ENCODE measurements at places on chromosomes 1 and 21.

DNA sequence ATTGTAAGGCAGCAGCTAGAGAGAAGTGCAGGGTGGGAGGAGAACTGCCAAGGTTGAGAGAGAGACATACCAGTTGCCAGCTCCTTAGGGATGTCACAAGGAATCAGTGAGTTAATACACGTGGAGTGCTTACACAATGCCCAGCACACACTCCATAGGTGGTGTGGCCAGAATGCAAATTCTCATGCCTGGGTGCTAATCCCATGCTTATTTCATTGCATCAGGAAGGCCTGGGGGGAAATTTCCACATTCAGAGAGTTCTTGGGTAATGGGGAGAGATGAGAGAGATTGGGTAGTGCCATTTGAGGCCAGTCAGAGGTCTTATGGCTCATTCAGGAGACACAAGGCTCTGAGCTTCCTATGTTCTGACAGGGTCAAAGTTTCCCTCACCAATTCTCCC is 38.7 kb downstream of the GJA5 start:
- DNase-seq: no peak

DNA sequence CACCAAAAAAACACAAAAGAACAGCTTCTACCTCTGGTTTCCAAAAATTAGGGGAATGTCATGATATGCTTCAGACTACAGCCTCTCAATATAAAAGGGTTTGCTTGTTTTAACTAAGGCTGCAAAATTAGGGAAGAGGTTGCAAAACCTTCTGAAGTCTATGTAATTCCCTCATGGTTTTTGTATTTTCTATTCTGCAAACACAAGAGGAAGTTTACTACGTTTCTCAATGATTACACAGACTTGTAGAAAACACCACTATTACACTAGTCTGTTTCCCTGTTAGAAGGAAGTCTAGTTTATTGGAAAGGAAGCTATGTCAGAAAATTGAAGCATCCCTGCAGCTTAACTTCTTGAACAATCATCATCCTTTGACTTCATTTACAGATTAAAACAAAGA is 229.7 kb upstream of the FMN2 start:
- DNase-seq: no peak

- no peak for DNase-seq
Observed at GRCh38 chr1:182430263-182431068, 19.5 kb upstream of the RGSL1 start.

DNA sequence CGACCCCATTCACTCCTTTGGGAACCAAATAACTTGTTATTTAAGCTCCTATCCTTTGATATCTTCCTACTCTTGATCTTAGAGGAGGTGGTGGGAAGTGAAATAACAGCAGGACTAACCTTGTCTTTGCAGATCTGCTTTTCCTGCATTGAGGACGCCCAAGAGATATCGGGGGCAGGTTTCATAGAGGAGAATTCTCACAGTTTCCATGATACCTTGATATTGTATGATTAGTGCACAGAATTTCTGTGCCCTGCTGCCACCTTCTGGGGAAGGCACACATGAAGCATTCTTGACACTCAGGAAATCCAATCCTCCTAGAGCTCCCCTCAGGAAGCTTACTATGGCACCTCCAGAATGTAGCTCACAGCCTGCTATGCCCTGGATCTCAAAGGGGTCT is 1.6 kb downstream of the CD1B start:
- no peak for DNase-seq

DNA sequence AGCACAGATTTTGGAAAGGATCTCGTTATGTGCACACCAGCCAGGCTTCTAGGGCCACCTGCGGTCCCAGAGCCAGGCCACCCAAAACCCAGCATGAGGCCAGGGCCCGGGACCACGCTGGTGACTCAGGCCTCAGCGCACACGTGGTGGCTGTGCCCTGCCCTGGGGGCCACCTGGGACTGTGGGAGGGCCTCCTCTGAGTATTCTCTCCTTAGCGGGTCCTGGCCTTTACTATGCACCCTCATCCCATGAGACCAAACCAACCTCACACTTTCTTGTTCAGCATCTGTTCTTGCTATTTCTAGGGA is 9.9 kb downstream of the WNT9A start:
- DNase-seq: no peak

DNA sequence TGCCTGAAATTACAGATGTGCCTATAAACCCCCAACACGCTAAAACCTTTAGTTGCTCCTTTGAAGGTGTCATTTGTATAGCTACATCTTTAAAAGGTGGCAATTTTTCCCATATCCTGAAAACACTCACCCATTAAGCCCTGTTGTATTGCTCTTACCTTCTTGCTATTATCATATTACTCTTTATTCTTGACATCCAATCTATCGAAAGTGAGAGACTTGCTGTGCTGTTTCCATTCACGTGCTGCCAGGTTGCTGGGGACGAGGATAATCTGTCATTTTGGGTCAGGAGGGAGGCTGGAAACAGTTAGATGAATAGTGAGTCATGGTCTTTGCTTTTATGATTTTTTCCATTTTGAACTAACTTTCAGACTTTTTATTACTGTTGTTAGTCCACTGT is 213.0 kb upstream of the PRMT6 start:
- no peak for DNase-seq

GRCh38 chr1:12230549-12231275 is 882 bp downstream of the VPS13D start:
- peak; percentile 82 for DNase-seq

- no peak for DNase-seq
Observed at GRCh38 chr1:79259390-79260336, 253.1 kb upstream of the ADGRL4 start.

DNA sequence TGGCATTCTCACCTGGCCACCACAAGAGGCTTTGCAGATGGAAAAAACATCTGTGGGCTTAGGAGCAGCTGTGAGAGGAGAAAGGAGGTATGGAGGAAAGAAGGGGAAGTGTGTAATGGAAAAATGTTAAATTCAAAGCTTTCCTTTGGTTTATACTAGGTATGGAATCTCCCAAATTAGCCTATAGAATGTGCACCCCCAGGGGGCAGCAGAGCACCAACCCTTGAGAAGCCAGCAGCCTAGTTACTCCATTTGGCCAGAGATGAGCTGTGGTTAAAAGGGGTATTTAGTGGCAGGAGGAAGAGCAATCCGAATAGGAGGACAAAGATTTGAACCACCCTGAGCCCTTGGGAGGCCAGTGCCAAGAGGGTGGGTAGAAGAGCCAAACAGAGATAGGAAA is 97.5 kb upstream of the CTTNBP2NL start:
- DNase-seq: no peak

DNA sequence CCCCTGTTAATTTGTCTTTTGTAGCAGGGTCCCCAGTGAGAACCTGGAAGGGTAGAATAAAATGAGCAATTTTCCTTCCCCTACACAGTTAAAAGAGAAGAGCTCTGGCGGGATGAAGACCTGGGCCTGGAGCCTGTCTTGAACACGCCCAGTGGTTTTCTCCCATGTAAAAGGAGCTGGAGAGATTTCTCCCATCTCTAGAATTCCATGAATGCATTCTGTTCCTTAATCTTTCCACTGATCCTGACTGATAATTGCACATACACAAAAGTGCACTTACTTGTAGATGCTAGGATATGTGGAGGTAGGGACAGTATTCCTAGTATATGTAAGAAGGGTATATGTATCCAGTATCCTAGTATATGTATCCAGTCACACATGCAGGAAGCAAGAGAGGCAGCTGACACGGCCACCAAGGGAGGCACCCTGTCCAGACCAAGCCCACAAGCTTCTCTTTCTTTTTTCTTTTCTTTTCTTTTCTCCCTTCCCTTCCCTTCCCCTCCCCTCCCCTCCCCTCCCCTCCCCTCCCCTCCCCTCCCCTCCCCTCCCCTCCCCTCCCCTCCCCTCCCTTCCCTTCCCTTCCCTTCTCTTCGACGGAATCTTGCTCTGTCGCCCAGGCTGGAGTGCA is 11.9 kb upstream of the PKNOX1 start:
- DNase-seq: no peak

DNA sequence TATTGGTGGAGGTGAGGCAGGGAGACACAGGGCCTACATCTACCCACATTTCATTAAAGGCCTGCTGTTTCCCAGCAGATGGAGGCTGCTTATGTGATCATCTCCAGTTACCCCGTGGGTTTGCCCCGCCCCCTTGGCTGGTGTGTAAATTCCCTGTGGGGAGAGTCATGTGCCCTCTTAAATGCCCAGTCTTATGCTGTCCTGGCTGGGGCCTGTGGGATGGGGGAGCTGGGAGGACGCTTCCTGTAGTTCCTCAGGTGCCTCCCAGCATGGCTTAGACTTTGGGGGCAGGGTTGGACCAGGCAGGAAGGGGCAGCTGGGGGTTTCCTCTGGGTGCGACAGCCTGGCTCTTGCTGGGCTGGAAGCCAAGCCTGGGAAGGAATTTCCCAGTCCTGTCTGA is 15.5 kb upstream of the CITED4 start:
- peak; percentile 84 for DNase-seq

DNA sequence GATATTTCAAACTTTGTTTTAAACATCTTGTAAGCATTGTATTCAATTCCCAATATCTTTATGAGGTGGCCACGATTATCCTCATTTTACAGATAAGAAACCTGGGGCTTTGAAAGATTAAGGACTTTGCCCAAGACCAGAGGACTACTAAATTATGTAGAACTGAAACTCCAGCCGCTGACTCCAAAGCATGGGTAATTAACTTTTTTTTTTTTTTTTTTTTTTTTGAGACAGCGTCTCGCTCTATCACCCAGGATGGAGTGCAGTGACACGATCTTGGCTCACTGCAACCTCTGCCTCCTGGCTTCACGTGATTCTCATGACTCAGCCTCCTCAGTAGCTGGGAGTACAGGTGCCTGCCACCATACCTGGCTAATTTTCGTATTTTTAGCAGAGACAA is 68.7 kb downstream of the ALG14 start:
- no peak for DNase-seq

DNA sequence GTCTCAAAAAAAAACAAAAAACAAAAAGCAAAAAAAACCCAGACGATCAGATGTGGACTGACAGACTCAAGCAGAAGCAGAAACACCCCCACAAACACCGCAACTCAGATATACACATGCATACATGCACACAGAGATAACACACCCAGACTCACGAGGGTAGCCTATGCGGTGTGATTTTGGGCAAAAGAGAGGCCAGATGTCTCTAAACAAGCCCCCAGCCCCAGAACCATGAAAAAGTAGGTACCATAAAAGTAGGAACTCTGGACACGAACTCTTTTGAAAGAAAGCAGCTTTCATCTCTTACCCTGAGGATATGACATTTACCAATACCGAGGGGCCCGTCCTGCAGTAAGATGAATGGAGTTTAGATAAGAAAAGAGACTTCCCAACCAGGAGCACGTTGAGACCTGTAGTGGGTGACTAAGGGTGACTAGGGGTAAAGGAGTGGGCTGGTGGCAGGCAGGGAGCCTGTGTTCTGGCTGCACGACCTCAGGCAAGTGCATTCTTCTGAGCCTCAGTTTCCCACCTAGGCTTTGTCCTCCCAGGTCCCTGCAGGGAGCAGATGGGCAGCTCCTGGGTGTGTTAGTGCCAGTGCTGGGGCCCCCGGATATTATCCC is 1.5 kb upstream of the TINAGL1 start:
- no peak for DNase-seq

DNA sequence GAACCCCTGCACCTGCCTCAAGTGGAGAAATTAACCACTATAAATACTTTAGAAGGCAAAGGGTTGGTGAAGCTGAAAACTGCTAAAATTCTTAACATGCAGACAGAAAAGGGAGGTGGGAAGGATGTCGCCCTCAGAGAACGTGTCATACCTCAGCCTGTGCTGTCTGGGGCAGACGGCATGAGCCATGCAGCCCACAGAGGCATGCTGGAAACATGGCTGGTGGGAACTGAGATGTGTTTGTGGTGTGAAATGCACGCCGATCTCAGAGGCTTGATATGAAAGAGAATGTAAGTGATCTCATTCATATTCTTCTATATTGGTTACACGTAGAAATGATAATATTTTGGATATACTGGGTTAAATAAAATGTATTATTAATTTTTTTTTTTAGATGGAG is 16.3 kb downstream of the AGPAT3 start:
- no peak for DNase-seq

DNA sequence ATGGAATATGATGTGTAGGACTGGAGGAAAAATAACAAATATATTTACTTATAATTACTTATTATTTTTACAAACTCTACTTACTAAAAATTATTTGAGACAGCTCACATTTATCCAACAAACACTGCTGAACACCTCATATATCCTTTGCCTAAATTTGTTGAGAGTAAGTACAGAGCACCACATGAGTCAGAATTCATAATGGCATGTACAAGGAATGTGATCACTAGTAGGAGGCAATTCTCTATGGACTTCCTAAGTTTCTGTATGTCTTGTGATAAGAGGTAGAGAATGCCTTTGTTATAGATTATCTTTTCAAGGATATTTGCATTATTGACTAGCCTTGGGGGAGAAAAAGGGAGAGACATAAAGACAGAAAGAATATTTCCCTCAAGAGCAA is 8.2 kb upstream of the ST6GALNAC3 start:
- no peak for DNase-seq

GRCh38 chr1:150621497-150622302 is 7.7 kb downstream of the ENSA start:
- DNase-seq: no peak

DNA sequence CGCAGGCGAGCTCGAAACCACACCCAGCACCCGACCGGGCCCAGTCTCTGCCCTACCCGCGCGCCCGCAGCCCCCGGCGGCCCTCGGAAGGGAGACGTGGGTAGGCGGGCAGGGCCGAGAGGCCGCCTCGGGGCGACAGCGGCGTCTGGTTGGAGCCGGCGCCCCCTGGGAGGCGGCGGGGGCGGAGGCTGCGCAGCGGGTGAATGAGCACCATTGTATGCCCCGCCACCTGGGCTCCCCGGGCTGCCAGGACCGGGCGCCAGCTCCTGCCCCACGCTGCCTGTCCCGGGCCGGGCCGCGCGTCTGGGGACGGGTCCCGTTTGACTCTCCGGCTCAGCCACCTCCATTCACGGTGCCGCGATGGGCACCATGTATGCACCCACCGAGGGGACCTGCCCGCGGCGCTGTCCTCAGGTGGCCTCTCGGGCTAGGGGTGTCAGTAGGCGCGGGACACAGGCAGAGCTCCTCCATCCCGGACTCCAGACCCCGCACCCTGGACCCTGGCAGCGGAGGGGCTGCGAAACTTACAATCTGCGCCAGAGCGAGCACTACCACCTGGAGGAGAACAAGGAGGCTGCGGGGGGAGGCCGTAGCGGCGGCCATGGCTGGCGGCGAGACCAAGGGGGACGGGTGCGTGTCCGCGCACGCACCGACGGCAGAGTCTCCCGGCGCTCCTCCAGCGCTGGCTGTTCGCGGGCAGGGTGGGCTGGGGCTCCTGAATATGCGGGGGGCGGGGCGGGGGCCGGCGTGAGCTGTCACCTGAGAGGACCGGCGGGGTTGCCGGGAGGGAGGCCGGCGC is at the start of gene COL9A2:
Gene COL9A2 (minus strand): TSS at position 692 of the 799 bp plus-strand sequence. CDS start 89 bp downstream, at position 603.
- no peak for DNase-seq

DNA sequence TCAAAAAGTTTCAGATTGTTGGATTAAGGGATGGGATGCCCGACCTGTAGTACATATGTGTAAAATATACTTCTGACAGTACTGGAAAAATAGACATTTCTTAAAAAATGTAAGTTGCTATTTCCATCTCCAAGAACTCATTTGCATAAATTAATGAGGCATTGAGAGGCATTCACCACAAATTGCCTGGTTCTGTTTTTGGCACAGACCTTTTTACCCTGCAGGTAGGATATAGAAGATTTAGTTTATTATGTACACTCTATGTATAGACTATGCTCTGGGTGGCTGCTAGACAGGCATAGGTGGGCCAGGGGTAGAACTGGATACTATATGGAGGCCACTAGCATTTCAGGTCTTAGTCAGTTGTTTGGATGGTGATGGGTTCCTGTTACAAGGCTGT is 8.0 kb downstream of the CCDC17 start:
- no peak for DNase-seq

GRCh38 chr1:41690331-41690730 is 205.8 kb upstream of the EDN2 start:
- no peak for DNase-seq
